ENCODE measurements at places on chromosomes 2 and 18.

GRCh38 chr2:74368499-74368898 is 11.6 kb downstream of the DCTN1 start:
- no peak for DNase-seq

DNA sequence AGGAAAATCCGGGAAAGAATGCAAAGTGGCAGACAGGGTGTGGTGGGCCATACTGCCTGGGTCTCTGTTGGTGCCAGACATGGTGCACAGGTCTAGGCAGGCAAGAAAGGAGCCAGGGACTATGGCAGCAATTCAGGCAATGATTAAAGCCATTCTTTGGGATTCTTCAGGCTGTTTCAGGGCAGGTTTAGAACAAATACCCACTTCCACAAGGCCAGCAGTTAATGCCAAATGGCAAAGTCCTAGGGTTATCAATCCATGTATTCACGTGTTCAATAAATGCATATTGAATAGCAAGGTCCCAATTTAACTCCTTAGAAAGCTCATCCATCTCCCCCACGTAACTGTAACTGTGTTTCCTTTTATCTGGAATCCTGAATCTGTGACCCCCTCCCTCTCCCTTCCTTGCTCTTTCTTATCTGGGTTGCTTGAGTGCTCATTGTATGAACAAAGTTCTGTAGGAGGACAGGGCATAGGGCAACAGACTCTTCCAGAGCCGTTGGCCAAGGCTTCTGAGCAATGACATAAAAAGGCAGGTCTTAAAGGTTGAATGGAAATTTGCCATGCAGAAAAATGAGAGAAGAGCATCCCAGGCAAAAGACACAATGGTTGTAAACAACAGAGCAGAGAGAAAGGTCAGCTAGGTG is 146.8 kb upstream of the KLHL29 start:
- DNase-seq = no peak

DNA sequence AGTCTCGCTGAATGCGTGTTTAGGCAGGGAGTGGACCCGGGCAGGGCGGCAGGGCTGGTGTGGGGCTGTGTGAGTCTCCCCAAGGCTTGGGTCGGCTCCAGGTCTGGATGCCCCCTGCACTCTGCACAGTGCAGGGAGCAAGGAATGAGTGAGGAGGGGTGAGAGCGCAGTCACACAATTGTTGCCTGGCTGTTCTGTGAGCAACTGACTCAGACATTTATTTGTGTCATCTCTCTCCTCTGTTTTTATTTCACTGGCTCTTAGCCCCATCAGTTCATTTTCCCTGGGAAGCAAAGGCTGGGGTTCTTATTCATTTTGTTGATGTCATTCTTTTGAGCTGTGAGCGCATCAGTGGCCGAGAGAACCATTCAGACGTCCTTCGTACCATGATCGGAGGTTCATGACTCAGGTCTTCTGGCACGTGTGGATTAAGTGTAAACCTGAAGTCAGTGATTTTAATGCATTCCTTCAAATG is 61.1 kb downstream of the GATA6 start:
- DNase-seq = no peak

- DNase-seq = no peak
Observed at GRCh38 chr18:24949908-24950307, 402.1 kb downstream of the ZNF521 start.

- DNase-seq = no peak
Observed at GRCh38 chr2:191957996-191958860, 111.3 kb upstream of the CAVIN2 start.

- DNase-seq = no peak
Observed at GRCh38 chr18:76948345-76948744, 126.0 kb downstream of the ZNF236 start.

- DNase-seq = no peak
Observed at GRCh38 chr2:103289105-103289725, 527.4 kb downstream of the TMEM182 start.

DNA sequence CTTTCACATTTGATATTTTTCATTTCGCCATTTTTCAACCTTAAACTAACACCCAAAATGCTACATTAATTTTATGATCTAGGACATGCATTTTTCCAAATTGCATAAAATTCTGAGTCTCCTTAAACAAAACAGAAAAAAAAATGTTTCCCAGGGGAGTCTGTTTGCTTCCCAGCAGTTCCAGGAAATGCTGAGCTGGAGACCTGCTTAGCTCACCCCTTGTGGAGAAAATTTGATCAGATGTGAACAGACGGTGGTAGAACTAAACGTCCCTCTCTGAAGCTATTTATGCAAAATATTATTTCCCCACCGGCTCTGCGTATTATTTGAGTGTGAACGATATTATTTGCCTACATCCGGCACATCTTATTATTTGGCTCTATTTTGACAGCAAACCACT is 74.9 kb upstream of the AGAP1 start:
- no peak for DNase-seq

- DNase-seq = no peak
Observed at GRCh38 chr2:239322416-239323086, 78.3 kb downstream of the HDAC4 start.

DNA sequence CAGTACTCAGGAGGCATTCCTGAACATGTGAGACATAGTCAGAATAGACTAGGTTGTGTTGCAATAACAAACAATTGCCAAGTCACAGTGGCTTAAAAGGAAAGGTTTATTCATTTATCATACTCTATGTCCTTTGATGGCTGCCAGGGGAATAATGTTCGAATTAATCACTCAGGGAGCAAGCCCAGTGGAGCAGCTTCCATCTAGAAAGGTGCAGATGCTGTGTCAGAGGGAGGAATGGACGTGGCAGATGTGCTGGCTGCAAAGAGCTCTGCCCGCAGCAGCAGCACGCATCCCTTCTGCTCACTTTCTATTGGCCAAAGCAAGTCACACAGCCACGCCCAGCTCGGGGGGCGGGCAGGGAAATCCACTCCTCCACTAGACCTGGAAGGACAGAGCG is 105.9 kb upstream of the AQP4 start:
- DNase-seq = no peak

GRCh38 chr18:57062178-57062577 is 84.7 kb upstream of the BOD1L2 start:
- no peak for DNase-seq

- DNase-seq = no peak
Observed at GRCh38 chr2:3267869-3268704, 109.5 kb downstream of the EIPR1 start.

DNA sequence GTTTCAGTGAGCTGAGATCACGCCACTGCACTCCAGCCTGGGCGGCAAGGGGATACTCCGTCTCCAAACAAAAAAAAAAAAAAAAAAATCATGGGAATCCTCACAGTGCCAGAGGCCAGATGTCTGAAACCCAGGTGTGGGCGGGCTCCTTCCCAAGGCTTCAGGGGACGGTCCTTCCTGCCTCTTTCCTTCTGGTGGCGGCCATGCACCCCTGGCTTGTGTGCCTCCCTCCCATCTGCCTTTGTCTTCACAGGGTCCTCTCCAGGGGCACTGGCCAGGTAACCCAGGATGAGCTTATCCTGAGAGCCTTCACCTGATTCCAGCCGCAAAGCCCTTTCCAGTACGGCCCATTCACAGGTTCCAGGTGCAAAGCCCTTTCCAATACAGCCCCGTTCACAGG is 40.9 kb upstream of the GPC1 start:
- DNase-seq = no peak

- DNase-seq = no peak
Observed at GRCh38 chr18:63210521-63210920, 109.0 kb downstream of the BCL2 start.

DNA sequence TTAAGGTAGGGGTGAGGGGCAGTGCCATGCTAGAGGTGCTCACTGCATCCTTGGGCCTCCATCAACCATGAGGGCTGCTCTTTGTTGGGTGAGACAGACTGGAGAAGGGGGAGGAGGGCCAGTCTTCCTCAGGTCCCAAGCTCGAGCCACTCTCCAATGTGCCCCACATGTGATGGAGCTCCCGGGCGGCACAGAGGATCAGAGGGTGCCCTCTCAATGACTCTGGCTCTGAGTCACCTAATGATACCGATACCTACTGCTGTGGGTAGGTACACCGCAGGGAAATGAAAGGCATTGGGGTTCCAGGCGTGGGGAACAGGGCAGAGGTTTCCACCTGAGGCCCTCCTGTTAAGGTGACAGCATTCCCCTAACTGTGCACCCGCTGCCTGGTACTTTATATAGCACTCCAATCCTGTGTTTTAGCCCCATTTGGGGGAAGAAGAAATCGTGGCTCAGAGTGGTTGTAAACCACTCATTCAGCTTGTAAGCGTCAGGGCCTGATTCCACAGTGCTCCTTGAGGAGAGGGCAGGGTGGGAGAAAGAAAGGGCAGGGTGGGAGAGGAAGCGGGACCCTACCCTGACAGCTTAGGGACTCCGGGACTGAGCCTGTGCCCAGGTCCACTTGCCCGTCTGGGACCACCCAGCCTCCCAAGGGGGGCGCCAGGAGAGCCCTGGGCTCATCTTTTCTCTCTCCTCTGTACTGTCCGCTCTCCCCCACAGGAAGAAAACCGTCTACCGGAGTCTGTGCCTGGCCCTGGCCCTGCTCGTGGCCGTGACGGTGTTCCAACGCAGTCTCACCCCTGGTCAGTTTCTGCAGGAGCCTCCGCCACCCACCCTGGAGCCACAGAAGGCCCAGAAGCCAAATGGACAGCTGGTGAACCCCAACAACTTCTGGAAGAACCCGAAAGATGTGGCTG is 1.8 kb downstream of the B3GNT7 start:
- no peak for DNase-seq

GRCh38 chr2:159204381-159205144 is 81.9 kb downstream of the WDSUB1 start:
- no peak for DNase-seq

DNA sequence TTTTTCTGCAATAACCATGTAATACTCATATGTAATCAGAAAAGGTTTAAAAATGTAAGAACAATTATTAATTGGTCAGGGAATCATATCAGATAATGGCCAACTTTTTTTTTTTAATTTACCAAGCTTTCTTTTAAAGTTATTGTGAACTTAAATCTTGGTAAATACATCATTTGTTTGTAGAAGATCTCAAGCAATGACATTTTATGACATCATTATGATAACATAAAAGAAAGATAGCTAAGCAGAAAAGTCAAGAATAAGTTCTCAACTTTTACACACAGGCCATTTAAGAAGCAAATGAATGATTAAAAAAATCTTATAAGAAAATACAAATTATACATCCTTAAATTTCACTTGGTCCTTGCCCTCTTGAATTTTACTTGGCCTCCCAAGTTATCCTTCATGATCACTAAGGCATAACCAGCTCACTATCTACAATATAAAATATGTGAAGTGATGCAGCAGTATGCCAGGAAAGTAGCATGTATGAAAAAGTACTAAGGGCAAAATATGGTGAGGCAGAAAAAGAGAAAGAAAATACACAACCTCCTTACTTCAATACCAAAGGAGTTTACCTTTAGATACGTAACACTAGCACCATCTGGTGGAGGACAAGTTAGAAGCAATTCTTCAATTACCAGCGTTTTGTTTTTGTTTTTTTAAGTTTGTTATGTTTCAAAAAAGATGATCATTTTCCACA is 116.6 kb downstream of the SRBD1 start:
- DNase-seq = peak; percentile 28

GRCh38 chr2:8006626-8007025 is 675.2 kb upstream of the ID2 start:
- DNase-seq = no peak

DNA sequence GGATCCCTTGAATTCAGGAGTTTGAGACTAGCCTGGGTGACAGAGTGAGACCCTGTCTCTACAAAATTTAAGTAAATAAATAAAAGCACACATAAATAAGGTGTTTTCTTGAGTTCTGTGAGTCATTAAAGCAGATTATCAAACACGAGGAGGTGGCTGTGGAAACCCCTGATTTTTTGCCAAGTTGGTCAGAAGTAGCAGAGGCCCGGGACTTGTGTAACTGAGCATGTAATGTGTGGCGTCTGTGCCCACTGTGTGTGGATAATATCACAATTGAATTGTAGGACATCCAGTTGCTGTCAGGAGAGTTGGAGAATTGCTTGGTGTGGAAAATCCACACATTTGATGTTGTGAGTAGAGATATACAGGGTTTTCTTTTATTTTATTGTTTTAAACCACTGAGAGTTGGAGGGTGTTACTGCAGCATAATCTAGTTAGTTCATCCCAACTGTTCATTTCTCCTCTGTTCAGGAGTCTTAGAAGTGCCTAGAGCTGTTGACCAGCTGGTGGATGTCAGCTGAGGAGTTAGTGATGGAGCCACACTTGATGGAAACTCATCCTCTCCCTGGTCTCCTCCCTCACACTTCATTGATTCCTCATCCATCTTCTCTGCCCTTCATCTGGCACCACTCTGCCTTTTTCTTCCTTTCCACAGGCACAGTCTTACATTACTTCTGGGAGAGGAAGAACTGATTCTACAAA is 45.9 kb upstream of the RHOB start:
- DNase-seq = no peak

DNA sequence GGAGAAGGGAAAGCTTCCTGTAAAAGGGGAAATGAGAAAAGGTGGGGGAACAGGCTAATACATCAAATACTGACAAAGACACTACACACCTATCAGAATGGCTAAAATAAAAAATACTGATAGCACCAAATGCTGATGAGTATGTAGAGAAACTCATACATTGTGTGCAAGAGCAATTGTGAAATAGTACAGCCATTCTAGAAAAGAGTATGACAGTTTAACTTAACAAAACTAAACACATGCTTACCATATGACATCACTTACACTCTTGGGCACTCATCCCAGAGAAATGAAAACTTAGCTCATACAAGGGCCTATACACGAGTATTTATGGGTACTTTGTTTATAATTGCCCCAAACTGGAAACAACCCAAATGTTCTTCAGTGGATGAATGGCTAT is 53.4 kb downstream of the ZNF638 start:
- no peak for DNase-seq

DNA sequence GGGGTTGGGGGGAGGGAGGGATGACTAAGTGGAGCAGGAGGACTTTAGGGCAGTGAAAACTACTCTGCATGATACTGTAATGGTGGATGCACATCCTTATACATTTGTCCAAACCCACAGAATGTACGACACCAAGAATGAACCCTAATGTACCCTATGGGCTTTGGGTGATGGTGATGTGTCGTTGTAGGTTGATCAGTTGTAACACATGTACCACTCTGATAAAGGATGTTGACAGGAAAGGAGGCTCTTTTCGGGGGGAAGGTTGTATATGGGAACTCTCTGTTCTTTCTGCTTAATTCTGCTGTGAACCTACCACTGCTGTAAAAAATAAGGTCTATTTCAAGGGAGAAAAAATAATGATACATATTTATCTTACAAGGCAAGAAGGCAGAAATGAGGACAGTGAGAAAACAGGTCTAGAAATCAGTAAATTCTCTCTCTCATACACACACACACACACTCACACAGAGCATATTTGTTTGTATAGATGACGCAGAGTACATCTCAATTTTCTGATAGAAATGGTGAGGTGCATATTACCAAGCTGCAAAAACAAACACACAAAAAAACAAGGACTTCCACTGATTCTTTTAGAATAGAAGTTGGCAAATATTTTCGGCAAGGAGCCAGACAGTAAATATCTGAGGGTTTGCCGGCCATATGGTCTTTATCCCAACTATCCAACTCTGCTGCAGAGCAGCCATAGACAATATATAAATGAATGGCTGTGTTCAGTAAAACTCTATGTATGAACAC is 20.2 kb downstream of the FAM124B start:
- DNase-seq = no peak

GRCh38 chr2:96631804-96632435 is 6.2 kb downstream of the KANSL3 start:
- no peak for DNase-seq

GRCh38 chr2:16060936-16061338 is 120.6 kb downstream of the MYCN start:
- no peak for DNase-seq
